ENCODE measurements at places on chromosomes 3 and 15.

DNA sequence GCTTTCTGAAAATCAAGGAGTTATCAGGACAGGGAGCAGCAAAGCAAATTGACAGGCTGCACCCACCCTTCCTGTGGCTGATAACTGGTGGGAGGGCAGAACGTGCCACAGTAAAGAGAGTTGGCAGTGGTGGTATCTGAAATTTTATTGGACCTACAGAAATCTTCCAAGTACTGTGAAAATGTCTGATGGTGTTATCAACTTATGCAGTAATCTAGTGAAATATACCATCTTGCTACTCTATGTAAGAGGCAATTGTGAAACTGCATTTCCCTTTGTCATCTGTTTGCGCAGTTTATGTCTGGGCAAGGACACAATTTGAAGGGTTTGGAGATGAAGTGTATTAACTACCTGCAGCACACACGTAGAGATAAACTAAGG is 1.5 kb downstream of the PLCL2 start:
- no peak for DNase-seq

DNA sequence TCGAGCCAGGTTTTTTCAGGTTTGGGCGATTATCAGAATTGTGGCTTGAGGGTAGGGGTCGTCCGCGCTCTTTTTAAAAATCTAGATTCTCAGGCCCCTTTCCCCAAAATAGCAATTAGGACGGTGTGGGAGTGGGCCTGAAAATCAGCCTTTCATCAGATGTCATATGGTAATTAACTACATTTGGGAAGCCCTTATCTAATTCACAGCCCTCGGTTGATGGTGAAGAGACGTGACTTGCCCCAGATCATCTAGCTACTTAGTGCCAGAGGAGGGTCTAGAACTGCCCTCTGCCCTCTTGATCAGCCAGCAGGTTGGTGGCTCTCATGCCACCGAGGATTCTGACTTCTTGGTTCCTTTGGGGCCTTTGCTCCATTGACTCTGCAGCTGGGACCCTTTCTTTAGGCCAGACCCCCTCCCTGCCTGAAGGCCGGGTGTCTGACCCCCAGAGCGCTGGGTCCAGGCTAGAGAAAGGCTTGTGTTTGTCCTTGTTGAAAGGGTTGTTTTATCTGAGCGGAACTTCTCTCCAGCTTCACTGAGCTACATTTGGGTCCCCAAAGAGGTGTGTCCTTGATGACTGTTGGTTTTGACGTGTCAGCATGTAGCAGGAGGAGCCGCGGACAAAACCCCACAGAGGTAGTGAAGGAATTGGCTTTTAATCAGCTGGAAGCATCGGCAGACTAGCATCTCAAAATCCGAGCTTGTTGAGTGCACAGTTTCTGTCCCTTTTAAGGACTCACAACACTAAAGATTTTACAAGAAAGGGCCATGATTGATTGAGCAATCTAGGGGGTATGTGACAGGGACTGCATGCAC is 857 bp downstream of the AEN start:
- DNase-seq, result peak; percentile 57

DNA sequence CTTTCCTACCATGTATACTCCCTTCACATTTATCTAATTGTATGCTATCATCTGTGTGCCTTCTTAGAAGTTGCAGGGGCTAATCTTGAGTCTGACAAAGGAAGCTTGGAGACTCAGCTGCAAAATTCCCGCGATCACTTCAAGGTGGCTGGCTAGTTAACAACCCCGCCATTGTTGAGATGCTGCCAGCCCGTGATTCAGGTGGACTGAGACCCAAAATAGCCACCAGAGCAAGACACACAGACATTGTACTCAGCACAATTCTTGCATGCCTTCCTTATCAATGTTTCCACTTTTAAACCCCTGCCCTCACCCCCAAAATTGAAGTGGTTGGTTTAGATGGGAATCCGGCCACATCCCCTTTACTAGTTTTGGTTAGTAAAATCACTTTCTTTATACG is 225.8 kb upstream of the ZNF717 start:
- no peak for DNase-seq

DNA sequence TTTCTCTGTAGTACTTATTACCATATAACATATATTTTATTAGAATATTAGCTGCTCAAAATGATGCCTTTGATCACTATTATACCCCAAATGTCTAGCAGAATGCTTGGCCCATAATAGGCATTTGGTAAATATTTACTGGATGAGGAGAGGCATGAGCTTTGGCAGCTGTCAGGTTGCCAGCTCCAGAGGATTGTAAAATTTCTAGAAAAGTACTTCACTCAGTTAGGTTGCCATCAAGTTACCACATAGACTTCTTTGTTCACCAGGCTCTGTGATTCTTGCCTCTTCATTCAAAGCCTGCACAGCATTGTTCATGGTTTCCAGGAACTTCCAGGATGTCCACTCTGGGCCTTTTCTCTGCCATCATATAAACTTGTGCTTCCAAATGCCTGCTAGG is 582.8 kb downstream of the PDCD6IP start:
- no peak for DNase-seq

GRCh38 chr3:125048282-125048681 is 7.5 kb downstream of the HEG1 start:
- DNase-seq, result no peak

DNA sequence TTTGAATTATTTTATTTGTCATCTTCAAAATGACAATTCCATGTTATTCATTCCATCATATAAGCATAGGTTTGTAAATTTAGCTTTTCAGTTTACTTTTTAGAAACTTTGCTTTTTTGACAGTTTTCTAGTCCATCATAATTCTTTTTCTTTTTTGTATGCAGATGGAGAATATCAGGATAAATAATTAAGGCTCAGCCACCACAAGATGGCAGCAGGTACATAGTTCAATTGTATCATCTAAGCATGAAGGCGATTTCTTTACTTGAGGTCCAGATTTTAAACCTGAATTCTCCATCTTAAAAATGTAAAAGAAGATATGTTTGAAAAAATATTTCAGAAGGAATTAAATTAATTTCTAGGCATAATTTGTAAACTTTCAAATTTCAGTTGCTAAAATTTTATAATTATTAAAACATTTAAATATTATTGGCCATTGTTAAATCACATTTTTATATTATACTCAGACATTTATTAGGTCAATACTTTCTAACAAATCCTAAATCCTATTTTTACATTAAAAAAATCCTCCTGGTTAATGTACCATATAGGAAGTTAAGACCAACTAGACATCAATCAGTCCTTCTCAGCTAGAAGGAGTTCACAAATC is 15.1 kb downstream of the PLSCR5 start:
- no peak for DNase-seq

GRCh38 chr3:150447631-150448465 is 39.8 kb downstream of the TSC22D2 start:
- DNase-seq, result no peak

DNA sequence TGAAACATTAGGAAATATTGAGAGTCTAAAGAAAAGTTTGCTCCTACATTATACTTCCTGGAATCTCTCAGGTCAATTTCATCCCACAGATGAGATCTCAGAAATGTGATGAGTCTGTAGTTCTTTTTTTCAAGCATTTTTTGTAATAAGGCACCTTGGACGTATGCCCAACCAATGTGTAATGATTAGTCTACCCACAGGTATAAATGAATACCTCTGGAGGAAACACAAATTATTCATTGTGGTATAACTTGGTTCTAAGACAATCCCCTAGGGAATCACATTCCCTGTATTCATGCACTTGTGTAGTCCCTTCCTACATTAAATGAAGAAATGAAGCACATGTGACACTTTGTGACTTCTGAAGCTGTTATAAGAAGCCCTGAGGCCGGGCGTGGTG is 596.2 kb upstream of the UBE2E2 start:
- no peak for DNase-seq

DNA sequence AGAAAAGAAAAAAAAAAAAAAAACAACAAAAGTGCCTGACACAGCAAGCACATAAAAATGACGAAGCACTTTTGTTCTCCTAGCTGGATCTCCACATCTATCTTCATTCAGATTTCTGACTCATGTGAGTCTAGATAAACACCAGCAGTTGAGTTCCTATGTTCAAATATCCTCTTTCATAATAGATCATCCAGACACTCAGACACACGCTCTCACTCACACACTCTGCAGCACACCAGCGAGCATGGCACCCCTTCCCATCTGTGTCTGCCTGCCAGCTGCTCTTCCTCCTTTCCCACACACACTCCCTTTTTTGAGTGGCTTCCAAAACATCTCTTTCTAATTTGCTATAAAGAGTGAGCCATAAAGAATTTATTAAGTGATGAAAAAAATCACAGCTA is 19.8 kb upstream of the CELF6 start:
- DNase-seq, result no peak

DNA sequence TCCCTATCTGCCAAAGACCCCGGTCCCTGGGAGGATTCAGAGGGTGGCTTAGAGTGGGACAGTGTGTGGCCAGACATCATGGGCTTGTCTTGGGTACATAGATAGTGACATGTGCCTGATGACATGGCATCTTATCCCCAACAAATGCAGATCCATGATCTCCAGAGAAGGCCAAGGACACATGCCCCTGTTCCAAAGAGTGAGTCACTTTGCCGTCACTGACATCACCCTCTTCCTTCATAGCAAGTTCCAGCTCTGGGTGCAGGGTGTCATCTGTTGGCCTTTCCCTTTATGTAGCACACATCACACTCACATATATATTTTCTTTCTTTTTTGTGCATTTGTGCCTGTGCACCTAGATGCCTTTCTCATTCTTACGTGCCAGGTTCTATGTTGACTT is 350.5 kb downstream of the LRTM1 start:
- no peak for DNase-seq

GRCh38 chr15:58440922-58441321 is 9.1 kb downstream of the LIPC start:
- DNase-seq, result no peak

- peak; percentile 52 for DNase-seq
Measured at GRCh38 chr15:90165659-90166489, 35.3 kb upstream of the SEMA4B start.

Measured in activated T-cell treated with anti-CD3 and anti-CD28 coated beads, Interleukin-2, amount 50 U/mL, for 24 hours (primary cell).